Right ventricle myocardium superior (tissue), 1 donor: ENCODE measurements at places on chromosomes 11 and 22.

DNA sequence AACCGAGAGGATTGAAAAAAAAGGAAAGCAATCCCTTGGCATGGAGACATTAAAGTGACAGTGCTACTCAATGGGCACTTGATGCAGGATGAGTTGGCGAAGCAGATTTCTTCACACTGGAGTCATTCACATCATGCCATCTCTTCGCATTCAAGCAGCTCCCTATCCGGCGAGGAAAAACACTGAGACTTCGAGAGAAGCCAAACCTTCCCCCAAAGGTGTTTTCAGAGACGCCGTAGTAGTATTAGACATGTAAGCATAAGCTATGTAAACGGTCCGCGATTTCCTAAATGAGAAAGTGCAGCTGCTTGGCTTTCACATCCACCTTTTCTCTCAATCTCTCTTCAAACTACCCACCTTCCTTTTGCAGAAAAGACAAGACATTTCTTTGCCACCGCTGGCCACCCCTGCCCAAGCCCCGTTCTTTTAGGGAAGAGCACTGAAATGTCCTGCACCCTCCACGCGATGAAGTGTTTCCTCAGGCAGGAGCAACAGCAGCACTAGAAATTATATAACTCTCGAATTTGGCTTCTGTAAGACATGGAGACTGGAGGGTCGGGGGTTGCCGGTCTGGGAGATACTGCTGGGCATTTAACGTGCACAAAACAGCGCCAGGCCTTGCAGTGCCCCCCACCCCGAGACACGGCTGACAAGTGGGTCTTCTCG is at the start of gene DLG2:
DLG2 (minus strand) TSS at position 13 of the 666 bp plus-strand sequence.
- no peak for DNase-seq

DNA sequence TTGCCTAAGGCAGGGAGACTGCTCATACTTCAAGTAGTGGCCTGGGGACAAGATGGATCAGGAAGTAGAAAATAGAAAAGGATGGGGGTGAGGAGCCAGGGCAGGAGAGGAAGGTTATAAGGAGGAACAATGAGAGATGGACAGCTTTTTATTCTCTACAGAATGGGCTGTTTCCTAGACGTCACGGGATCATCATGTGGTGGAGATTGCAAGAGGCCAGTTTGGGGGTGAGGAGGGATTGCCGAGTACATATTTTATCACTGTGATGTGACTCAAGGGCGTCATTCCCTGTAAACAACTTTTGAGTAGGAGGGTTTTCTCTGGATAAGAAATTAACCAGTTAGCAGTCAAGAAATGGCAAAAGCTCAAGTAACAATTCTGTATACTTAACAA is 406.3 kb downstream of the ETS1 start:
- no peak for DNase-seq

DNA sequence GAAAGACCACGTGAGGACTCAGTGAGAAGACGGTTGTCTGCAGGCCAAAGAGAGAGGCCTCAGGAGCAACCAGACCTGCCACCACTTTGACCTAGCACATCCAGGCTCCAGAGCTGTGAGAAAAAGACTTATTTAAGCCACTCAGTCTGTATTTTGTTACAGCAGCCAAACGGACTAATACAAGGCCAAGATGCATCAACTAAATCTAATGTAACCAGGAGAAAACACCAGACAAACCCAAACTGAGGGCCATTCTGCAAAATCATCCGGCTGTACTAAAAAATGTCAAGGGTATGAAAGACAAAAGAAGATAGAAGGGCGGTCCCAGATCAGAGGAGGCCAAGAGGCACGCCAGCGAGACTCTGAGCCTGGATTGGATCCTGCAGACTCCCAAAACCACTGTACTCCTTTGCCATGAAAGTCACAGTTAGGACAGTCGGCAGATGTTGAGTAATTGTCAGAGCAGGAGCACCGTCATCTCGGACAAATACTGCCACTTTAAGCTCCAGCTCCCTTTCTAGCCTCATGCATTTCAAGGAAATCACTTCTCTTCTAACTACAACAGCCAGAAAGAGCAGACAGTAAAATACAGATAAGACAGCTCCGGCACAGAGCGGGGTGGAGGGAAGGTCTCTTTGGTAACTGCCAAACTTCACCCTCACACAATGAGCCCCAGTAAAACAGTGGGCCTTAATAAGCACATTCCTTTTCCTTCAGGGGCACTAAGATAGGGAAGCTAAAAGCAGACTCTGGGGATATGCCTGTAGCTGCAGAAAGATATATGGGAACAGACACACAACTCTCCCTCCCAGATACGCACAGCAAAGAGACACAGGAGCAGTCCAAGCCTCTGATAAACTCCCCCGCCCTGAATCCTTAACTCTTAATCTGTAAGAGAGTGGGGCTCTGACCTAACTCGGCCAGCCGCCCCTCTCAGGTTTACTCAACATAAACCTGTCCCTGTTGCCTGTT is 3.5 kb upstream of the ZP1 start:
- DNase-seq: no peak

DNA sequence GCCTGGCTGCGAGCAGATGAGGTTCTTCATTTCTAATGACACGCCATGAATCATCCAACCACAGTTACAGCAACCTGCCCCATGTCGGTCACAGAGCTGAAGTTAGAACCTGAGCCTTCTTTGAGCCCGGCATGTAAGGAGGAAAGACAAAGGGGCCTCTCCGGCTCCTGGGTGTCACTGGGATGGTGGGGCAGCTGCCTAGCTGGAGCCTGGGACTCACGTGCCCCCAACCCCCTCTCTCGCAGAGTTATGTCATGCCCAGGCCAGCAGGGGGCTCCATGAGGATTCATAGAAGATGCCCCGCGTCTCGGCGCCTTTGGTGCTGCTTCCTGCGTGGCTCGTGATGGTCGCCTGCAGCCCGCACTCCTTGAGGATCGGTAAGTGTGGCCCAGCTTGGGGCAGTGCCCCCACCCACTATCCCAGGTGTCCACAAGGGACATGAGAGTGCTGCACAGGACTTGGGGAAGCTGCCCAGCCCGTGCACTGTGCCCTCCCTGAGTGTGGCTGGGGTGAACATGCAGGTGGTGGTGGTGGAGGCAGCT is 148.5 kb downstream of the GRIK4 start:
- no peak for DNase-seq

- DNase-seq: no peak
These were observed 29.4 kb upstream of the PDE3B start for GRCh38 chr11:14614091-14614622.

GRCh38 chr22:20025401-20026203 is 4.7 kb downstream of the TANGO2 start:
- DNase-seq: peak; percentile 31

- no peak for DNase-seq
These were observed 49.7 kb downstream of the FDX1 start for GRCh38 chr11:110479108-110480101.

DNA sequence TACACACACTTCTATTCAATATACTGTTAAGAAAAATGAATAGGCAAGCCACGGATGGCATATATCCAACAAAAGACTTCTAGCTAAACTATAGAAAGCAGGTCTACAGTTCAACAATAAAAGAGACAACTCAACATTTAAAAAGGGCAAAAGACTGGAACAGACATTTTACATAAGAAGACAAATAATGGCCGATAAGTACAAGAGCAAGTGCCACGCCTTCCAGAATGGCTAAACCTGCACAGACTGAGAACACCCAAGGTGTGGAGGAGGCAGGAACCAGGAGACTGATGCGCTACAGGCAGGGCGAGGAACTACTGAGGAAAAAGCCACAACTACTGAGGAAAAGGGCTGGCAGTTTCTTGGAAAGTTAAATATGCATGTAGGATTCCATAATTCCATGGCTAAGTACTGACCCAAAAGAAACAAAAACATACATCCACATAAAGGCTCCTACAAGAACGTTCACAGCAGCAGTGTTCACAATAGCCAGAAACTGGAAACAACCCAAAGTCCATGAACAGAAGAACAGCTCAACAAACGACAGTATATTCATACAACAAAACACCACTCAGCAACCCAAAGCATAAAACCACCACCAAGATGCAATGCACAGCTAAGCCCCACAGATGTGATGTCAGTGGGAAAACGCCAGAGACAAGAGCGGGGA is 9.6 kb upstream of the MOB2 start:
- DNase-seq: no peak

GRCh38 chr22:23553924-23554870 is 25.9 kb downstream of the IGLL1 start:
- no peak for DNase-seq

DNA sequence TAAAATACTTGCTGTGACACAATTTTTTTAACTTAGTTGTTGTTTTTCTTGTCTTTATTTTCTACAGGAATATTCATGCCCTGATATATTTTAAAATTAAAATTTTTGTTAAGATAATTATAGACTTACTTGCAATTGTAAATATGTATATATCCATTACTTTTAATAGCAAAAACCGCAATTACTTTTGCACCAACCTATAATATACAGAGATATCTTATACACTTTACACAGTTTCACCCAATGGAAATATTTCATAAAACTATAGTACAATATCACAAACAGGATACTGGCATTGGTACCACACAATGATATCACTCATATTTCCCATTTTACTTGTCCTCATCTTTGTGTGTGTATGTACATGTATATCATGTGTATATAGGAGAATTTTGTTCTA is 188.8 kb downstream of the DLG2 start:
- no peak for DNase-seq

DNA sequence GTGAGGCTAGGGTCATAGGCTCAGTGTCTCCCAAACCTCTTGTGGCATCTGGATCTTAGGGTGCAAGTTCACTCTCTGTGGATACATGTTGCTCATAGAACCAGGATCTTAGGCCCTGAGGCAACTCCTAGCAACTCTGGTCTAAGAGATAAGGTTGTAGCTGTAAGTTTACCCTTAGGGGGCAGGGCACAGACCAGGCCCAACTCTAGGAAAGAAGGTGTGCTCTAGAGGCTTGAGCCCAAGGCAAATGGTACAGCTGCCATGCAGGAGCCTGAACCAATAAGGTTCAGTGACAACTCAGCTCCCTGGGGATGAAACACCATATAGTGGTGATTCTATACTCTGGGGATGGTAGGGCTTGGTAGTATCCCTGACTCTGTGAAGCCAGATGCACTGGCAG is 17.8 kb downstream of the CALCB start:
- DNase-seq: no peak

GRCh38 chr22:43814264-43814663 is 2.2 kb upstream of the EFCAB6 start:
- no peak for DNase-seq

GRCh38 chr11:125505492-125506080 is 9.5 kb upstream of the FEZ1 start:
- DNase-seq: no peak

DNA sequence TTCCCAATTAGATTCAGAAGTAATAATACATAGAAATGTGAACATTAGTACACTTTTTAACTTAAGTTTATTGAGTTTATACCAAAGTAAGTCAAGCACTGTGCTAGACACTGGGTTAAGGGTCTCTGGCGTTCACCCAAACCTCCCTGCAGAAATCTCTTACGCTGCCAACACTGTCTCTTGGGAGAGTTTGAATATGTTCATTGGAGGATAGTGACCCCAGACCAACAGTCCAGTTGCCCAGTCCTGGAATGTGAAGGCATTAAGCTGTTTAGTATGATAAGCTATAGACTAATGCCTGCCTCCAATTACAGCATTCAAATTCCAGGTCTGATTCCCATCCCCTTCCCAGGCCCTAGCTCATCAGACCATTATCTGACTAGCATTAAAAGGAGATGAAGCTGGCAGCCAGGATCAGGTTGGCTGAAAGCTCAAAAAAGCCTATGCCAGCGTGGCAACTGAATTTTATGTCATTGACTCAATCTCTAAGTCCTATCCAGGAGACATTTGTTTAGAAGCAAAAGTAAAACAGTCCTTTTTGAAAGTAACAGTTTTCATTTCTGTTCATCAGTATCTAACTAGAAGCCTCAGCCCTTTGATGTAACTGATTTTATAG is 77.8 kb downstream of the SFI1 start:
- DNase-seq: no peak

DNA sequence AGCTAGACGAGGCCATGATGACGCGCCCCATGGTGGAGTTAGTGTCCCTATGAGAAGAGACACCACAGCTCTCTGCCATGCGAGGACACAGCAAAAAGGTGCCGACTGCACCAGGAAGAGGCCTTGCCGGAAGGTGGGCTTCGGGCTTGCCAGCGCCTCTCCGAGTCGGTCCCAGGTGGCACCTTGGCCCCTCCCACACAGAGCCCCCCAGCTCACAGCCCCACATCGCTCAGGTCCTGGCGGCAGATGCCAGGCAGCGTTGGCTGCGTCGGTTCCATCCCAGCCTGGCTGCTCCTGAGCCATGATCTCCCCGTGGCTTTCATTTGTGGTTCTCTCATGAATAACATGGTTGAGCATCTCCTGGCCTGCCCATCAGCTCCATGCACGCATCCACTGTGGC is 24.0 kb downstream of the CHID1 start:
- no peak for DNase-seq

GRCh38 chr11:104725796-104726408 is 172.4 kb downstream of the CASP12 start:
- no peak for DNase-seq

GRCh38 chr11:26271666-26272065 is 60.3 kb upstream of the ANO3 start:
- no peak for DNase-seq

- no peak for DNase-seq
These were observed 6.3 kb upstream of the IZUMO1R start for GRCh38 chr11:94297985-94298576.

GRCh38 chr11:34907934-34908593 is 8.1 kb downstream of the APIP start:
- DNase-seq: no peak

DNA sequence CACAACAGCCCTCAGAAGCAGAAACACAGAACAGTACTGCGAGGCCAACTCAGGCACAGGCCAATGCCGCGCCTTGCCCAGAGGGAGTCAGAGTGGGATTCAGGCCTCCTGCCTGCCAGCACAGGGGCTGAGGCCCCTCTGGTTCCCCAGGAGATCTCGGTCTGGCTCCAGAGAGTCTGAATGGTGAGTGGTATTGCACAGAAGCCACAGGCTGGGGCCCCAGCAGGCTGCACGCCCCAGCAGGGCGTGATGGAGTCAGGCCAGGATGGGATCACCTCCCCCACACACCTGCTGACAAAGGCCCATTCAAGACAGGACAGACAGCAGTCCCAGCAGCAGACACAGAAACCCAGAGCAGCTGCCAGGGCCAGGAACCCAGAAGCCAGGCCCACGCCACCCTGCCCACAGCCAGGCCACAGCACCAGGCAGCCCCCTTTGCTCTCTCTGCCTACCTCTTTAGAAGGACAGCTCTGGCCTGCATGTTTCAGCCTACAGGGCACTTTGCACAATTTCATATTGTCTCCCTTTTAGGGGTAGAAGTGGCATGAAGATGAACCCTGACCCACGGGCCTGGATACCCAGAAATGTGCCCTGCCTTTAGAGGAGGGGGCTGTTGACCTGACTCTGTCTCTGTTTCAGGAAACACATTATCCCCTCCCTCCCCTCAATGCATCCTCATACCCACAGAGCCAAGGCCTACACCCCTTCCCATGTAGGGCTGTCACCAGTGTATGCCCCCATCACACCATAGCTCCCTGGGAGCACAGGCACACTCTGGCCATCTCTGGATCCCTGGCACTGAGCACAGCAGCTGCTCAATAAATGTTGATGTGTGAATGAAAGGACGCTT is 6.1 kb downstream of the FXYD6 start:
- DNase-seq: no peak

- no peak for DNase-seq
These were observed 699.0 kb upstream of the LUZP2 start for GRCh38 chr11:23797624-23798419.

GRCh38 chr11:128093689-128094088 is 493.7 kb downstream of the ETS1 start:
- DNase-seq: no peak
